CD4-positive, alpha-beta T cell treated with Interleukin-12 subunit alpha and Interleukin-12 subunit beta, for 1 hour (primary cell): ENCODE measurements at places on chromosomes 6 and 20.
A peak's percentile ranks its signal among the peaks of the same experiment; 100 is the strongest.

DNA sequence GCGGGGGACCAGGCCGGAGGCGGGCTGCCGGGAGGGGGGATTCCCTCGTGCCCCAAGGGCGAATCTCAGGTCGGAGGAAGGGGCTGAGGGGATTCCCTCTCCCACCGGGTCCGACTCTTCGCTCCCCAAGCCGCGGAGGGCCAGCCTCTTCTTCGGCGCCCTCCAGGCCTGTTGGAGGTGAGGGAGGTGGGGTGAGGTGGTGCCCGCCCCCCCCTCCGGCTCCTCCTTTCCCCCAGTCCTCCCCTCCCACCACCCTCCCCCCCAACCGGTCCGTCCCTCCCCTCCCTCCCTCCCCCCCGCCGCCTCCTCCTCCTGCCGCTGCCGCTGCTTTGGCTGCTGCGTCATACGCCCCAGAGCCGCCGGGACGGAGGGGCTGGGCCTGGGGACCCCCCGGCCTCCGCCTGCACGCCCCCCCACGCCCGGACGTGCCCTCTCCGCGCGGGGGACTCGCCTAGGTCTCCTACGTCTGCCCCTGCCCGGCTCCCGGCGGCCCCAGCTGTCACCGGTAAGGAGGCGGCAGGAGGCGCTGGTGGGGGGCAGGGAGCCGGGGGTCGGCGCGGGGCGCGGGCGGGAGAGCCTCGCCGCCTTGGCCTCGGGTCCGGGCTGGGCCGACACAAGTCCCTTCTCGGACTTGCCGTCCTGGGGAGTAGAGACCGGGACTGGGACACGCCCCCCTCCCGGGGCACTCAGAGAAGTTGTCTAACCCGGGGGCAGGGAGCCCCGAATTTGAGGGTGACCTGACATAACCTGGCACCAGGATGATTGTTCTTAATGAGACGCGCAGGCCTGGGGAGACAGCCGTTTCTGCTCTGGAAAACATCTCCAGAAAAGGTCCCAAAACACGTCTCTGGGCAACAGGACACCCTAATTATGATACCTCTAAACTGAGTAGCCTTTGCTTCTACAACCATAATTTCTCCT is at the start of gene PHF1:
TSS of gene PHF1 (plus strand) at position 304 of the 921 bp plus-strand sequence. CDS start 1,250 bp downstream, outside the sequence.
- no peak for DNase-seq

DNA sequence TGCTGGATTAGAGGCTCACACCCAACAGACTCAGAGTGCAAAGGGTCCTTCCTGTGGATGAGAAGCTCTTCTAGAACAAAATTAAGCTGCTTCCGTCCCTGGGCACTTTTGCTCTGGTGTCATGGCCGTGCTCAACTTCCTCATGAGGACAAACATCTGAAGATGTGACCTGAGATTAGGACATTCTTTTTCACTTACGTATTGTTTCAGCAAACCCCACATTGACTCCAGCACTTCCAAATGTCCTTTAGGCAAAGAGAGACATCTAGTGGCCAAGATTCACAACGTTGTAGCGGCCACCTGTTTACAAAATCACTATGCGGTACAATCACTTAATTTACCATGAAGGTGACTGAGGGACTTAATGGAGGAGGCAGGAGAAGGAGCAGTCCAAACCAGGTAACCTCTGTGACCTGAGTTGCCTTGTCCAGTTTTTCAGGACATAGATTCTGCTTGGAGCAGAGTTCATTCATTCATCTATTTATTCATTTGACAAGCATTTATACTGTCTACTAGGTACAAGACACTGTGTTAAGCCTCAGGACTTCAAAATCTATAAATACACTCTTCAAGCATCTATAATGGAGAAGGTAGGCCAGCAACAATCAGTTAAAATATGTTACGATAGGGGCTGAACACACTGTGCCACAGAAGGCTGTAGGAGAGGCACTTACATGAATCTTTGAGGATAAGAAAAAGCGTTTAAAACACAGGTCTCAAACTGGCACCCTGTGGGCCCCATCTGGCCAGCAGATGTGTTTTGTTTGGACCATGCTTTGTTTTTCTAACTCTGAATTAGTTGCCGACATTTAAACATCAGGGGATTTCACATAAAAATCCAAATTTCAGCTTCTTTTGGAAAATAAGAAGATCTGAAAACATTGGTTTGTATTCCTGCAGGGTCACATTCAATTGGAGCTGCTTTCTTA is 5.6 kb upstream of the ADGRF1 start:
- peak; percentile 32 for DNase-seq

DNA sequence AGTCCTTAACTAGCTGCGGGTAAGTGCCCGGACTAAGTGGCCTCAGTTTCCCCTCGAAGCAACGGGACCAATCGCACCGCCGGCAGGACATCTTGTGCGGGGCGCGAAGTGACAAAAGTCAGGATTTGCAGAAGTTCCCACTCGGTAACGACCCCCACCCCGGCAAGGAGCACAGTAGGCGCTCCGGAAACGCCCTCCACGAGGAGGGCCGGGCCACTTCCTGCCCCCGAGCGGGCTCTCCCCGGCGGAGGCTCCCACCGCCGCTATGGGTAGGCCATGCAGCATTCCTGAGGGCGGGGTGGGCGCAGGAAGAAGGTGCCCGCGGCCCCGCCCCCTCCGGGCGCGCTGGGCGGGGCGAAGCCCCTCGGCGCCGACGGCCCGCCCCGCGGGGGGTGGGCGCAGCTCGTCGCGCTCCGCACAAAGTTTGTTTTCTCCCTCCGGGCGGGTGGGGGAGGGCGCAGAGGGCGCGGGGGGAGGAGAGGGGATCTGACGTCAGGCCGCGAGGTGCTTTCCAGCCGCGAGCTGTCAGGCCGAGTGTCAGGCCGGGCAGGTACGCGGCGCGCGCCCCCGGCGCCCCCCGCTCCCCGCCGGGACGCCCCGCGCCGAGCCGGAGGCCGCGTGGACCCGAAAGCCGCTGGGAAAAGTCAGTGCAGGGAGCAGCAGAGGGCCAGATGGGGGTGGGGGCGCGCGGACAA is at the start of gene TGIF2:
TSS of gene TGIF2 (plus strand) at position 495 of the 695 bp plus-strand sequence. CDS start 5,178 bp downstream, outside the sequence.
- DNase-seq: peak; percentile 94

- DNase-seq: no peak
Observed at GRCh38 chr6:489001-489400, 97.4 kb downstream of the IRF4 start.
